NCI-H1694 treated with DMSO at 0.1 percent for 48 hours (cell line): ENCODE measurements at places on chromosomes 13 and 19.

- no peak for DNase-seq
Observed at GRCh38 chr13:101115762-101116171, 300.5 kb downstream of the NALCN start.

GRCh38 chr13:93794197-93794885 lies 567.7 kb downstream of the GPC6 start:
- no peak for DNase-seq

DNA sequence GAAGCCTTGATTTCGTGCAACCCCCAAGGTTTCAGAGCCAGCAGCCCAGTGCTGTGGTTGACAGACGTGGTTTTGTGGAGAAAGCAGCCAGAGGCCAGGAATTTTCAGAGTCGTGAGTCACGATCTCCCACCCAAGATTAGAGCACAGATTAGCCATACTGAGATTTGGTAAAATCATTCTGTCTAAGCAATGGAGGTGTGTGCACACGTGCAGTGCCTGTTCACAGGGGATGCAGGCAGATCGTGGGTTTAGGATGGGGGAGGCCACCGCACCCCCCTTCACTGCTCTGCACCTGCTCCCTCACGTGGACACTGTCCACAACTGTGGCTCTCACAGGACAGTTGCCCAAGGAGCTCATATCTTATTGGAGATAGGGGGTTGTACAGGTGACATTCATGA lies 46.6 kb upstream of the GPR183 start:
- no peak for DNase-seq

- no peak for DNase-seq
Observed at GRCh38 chr13:35649162-35649561, 172.7 kb upstream of the MAB21L1 start.
